ENCODE measurements at places on chromosomes 6 and 20.

GRCh38 chr6:139600919-139601475 is 226.5 kb upstream of the CITED2 start:
- DNase-seq: no peak

DNA sequence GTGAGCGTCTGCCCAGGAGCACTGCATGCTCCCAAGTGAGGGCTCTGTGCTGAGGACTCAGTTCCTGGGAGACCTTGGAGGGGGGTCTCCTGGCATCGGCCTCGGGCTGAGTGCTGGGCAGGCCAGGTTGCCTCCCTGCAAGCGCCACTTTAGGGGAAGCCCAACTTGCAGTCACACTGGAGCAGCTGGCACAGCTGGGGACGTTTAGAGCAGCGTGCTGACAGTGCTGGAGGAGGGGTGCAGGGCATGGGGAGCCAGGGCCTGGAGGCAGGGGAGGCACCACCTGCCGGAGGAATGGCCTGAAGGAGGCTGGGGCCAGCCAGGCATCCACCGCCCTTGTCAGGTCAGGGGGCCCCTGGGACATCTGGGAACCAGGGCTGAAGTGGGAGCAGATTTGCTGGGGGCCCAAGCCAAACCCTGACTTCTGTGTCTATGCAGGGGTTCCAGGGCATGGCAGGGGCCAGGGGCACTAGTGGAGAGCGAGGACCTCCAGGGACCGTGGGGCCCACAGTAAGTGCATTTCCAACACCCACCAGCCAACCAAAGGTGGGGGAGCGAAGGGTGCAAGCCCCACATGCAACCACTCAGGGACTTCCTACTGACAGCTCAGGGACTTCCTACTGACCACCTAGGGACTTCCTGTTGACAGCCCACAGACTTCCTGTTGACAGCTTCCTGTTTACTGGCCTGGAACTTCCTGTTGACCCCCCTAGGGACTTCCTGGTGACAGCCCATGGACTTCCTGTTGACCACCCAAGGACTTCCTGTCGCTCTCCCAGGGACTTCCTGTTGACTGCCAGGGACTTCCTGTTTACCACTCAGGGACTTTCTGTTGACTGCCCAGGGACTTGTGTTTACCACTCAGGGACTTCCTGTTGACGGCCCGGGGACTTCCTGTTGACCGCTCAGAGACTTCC is 33.6 kb downstream of the COL20A1 start:
- DNase-seq: no peak

GRCh38 chr6:143745166-143746133 is 67.7 kb downstream of the PHACTR2 start:
- DNase-seq: peak; percentile 57

- DNase-seq: no peak
These were observed 125.2 kb downstream of the BMP2 start for GRCh38 chr20:6892724-6893123.

- DNase-seq: no peak
These were observed 260.8 kb downstream of the ZFAND3 start for GRCh38 chr6:38080360-38080759.

Data from smooth muscle cell of the brain vasculature (primary cell).